ENCODE measurements at places on chromosomes 12 and 14.
A peak's percentile ranks its signal among the peaks of the same experiment; 100 is the strongest.

- no peak for DNase-seq
These were observed 34.1 kb upstream of the INF2 start for GRCh38 chr14:104655128-104655848.

DNA sequence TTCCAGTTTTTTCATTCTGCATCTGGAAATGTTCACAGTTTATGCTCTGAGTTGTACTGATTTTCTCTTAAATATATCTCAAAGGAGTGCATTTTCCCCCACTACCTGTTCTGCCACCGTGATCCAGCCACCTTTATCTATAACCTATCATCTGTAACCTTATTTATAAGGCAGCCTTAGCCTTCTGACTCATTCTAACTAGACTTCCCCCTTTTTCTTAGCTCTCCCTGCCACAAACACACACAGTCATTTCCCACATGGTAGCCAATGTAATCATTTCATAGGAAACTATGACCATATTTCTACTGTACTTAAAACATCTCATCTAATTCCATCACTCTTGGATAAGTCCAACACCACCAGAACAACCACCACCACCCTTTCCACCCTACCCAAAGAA, 10.8 kb upstream of the GYS2 start:
- no peak for DNase-seq

DNA sequence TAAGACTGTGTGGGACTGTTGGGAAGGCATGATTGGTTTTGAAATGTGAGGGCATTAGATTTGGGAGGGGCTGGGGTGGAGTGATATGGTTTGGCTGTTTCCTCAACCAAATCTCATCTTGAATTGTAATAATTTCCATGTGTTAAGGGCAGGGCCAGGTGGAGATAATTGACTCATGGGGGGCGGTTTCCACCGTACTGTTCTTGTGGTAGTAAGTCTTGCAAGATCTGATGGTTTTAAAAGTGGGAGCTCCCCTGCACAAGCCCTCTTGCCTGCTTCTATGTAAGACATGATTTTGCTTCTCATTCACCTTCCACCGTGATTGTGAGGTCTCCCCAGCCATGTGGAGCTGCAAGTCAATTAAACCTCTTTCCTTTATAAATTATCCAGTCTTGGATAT, 76.6 kb upstream of the PPFIA2 start:
- DNase-seq, result no peak

GRCh38 chr12:89138048-89138852, 214.1 kb downstream of the DUSP6 start:
- no peak for DNase-seq

- peak; percentile 79 for DNase-seq
These were observed 48.1 kb upstream of the BICDL1 start for GRCh38 chr12:119940897-119941296.

GRCh38 chr12:112843287-112843686, 51.7 kb downstream of the RPH3A start:
- DNase-seq, result no peak

- DNase-seq, result peak; percentile 61
These were observed 125.6 kb downstream of the PDE3A start for GRCh38 chr12:20493934-20494333.

- peak; percentile 72 for DNase-seq
These were observed 8.8 kb downstream of the BDKRB1 start for GRCh38 chr14:96264853-96265252.

GRCh38 chr12:64389154-64389553, 1.4 kb downstream of the C12orf56 start:
- DNase-seq, result no peak

DNA sequence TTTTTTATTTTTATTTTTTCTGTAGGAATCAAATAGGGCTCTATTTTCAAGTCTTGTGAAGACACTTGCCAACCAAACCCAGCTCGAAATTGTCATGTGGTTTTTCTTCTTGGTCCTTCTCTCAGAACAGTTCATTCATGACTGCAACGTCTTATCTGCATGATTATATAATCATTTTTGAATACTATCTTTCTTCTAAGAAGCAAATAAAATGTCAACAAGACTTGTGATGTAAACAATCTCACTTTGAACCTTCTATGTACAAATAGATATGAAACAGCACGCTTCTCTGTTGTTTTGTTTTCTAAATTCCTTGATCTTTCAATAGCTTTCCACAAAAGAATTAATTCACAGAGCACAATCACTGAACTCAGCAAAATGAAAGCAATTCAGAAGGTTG, 320.7 kb downstream of the SOX5 start:
- DNase-seq, result no peak

- DNase-seq, result no peak
These were observed 47.9 kb downstream of the NTF3 start for GRCh38 chr12:5479761-5480160.

GRCh38 chr12:89706986-89707702, 1.5 kb downstream of the ATP2B1 start:
- DNase-seq, result peak; percentile 32

GRCh38 chr12:65923228-65923627, 98.9 kb downstream of the HMGA2 start:
- no peak for DNase-seq

DNA sequence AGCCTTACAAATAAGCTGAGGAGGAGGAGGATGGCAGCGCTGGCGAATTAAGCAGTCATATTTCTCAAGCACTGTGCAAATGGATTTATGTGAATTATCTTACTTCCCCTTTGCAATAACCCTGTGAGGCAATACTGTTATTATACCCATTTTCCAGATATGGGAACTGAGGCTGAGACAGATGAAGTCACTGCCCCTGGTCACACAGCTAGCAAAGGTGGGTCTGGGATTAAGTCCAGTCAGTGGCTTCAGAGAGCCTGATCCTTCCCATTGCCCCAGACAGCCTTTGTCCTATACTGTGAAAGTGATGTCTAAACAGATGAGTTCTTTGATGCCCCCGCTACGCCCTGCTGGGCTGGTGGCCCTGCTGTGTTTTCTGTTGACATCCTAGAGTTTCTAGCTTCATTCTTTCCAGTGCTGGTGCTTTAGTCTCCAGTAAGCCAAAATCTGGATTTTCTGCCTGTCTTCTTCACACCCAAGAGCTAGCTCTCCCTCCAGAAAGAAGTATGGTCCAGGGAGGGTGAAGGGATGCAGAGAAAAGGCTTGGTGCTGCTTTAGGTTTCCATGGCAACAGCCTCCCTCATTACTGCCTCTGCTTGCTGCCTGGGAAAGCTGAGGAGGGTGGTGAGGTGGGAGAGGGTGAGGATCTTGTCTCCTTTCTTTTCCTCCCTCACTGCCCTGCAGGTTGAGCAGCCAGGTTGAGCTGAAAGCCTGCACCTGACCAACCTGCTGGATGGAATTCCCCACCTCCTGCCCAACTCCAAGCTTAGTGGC, 30.7 kb downstream of the TMEM63C start:
- DNase-seq, result no peak

DNA sequence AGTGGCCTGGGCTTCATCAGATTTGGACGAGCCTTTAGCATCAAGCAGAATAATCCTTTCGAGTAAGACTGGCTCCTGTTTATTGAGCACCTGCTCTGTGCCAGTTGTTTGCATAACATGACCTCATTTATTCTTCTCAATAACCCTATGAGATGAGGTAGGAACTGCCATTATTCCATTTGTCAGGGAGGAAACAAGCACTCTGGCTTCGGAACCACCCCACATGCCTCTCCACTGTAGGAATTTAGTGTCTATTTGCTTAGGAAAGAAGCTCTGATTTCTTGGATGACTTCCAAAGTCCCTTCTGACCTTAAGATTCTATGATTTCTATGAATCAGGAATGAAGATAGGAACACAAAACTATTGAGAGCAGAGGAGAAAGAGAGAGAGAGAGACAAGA, 11.0 kb downstream of the SAMD4A start:
- DNase-seq, result peak; percentile 36

GRCh38 chr14:22227084-22227483, 361.9 kb downstream of the DAD1 start:
- DNase-seq, result no peak

DNA sequence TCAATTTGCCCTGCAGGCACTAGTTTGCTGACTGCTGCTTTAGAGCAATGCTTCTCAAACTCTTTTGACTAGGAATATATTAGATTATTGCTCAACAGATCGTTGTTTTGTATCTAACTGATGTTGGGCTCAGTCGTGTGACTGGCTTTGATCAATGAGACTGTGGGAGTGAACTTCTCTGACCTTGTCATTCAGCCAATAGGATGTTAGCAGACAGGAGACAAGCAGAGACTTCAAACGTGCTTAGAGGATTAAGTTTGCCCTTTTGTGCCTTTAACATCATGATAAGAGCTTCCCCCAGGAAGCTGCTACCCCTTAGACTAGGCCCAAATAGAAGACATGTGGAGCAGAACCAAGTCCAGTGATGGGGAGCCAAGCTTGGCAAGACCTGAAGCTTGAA, 76.7 kb upstream of the ELK3 start:
- DNase-seq, result no peak

GRCh38 chr12:122062832-122063693, 15.5 kb upstream of the MLXIP start:
- peak; percentile 90 for DNase-seq

- DNase-seq, result no peak
These were observed 15.0 kb upstream of the ETFBKMT start for GRCh38 chr12:31644536-31644935.

- no peak for DNase-seq
These were observed 20.7 kb upstream of the TAS2R14 start for GRCh38 chr12:10959804-10960203.

- no peak for DNase-seq
These were observed 116.6 kb downstream of the TSPAN9 start for GRCh38 chr12:3193755-3194154.

GRCh38 chr12:95203487-95204030, 13.7 kb downstream of the FGD6 start:
- peak; percentile 34 for DNase-seq

- DNase-seq, result no peak
These were observed 78.3 kb upstream of the METAP2 start for GRCh38 chr12:95395696-95396095.

GRCh38 chr12:125343649-125344048, 278.4 kb downstream of the AACS start:
- no peak for DNase-seq

GRCh38 chr12:58163021-58163420, 221.7 kb downstream of the ATP23 start:
- DNase-seq, result no peak

DNA sequence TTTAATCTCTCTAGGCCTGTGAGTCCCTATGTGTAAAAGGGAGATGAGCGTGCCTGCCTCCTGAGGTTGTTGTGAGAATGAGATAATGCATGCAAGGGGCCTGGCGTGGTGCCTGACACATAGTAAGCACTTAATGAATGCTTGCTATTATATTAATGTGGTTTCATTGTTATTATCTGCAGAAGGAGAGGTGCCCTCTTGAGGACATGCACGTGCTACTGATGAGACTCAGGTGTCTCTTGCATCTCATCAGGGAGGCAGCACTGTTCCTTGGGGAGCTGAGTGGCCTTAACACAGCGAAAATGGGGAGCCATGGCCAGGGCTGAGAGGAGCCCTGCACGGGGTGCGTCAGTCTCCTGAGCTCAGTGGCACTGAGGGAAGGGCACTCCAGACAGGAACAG, 29.9 kb upstream of the BCDIN3D start:
- peak; percentile 22 for DNase-seq

DNA sequence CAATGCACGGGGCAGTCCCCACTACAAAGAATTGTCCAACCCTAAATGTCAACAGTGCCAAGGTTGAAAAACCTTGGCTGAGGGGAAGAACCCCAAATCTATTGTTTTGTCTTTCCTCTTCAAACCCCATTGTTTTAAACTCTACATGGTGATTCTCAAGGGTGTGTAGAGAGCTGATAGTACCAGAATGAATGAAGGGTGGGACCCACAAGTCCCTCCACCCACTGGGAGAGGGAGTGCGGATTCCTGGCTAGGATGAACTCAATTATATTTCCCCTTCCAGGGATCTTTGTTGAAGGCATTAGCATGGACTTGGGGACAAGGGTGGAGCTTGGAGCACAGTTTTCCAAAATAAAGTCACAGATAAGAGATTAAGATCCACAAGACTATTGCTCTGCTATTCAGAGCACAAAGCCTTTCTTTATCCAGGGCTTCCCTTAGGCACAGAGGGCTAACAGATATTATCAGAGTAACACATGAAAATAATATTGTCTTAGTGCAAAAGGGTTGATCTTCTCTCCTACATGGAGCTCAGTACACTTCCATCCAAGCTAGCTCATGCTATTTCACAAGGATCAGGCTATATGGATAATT, 755.1 kb upstream of the TBX3 start:
- no peak for DNase-seq

- DNase-seq, result no peak
These were observed 6.4 kb upstream of the RABGGTA start for GRCh38 chr14:24277606-24278321.

- DNase-seq, result peak; percentile 43
These were observed 329.1 kb upstream of the ATP2B1 start for GRCh38 chr12:90037740-90038139.

DNA sequence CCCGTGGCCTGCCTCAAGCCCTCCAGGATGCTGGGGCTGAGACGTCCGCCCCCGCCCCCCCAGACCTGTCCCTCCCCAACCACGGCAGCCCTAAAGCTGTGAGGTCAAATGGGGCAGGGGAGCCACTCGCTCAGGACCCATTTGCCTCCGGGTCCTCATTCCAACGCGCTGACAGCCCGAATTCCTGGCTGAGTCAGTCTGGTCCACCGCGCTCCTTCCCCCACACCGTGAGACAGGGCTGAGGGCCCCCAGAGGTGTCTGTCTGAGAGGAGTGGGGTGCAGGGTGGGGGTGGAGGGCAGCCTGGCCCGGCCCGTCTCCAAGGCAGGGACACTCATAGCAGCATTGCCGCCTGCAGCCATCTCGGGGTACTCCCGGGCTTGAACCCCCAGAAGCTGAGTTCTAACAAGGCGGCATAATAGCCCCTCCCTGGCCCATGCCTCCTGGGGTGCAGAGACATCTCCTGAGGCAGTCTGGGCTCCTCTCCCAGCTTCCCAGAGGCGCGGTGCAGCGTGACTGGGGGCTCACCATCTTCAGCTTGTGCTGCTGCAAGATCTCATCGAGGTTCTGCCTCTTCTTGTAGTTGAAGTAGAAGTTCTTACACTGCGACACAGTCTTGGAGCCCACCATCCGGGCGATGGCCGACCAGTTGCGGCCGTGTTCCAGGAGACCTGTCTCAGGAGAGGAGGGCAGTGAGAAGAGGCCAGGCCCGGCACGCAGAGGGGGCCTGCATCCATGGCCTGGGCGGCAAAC, 90.5 kb downstream of the RFLNA start:
- DNase-seq, result peak; percentile 88

DNA sequence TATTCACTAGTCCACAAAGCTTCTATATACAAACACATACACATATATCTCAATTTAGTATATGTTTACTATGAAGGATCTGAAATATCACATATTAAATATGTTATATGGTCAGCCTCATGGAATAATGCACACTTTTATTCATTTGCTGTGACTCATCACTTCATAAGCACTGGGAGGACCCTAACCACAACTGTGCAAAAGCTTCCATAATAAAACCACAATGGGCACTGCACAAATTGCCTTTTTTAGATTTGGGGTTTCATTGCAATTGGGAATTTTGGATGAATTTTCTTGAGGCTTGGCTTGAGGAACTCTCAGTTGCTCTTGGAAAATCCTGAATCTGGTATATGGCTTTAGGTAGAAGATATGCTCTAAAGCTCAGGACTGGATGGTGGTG, 399.4 kb downstream of the C12orf75 start:
- no peak for DNase-seq

Measured in cardiac fibroblast (primary cell).